ENCODE measurements at places on chromosomes 1 and 21.

DNA sequence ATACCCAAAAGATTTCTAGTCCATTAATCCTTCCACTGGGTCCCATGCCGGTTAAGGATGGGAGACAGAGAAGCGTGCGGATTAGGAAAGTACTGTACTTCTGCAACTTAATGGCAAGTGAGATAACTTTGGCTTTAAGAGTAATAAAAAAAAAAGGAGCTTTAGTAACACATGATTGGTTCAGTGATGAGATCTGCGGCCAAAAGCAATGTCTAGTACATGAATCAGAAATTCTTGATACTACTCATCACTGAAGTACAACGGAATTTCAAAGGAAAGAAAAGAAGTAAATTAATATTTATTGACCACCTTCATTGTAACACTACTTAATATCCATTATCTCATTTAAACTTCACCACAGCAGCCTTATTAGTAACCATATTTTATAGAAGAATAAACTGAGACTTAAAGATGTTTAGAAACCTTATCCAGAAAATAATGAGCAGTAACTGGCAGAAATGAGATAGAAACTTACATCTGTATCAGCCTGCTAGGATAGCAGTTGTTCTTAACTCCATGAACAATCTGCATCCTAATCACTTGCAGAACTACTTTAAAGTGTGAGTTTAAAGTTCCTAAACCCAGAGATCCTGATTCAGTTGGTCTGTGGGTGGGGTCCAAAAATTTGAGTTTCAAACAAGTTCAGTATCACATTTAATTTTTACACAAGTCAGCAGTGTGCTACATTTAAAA lies 14.1 kb upstream of the NUF2 start:
- no peak for DNase-seq

DNA sequence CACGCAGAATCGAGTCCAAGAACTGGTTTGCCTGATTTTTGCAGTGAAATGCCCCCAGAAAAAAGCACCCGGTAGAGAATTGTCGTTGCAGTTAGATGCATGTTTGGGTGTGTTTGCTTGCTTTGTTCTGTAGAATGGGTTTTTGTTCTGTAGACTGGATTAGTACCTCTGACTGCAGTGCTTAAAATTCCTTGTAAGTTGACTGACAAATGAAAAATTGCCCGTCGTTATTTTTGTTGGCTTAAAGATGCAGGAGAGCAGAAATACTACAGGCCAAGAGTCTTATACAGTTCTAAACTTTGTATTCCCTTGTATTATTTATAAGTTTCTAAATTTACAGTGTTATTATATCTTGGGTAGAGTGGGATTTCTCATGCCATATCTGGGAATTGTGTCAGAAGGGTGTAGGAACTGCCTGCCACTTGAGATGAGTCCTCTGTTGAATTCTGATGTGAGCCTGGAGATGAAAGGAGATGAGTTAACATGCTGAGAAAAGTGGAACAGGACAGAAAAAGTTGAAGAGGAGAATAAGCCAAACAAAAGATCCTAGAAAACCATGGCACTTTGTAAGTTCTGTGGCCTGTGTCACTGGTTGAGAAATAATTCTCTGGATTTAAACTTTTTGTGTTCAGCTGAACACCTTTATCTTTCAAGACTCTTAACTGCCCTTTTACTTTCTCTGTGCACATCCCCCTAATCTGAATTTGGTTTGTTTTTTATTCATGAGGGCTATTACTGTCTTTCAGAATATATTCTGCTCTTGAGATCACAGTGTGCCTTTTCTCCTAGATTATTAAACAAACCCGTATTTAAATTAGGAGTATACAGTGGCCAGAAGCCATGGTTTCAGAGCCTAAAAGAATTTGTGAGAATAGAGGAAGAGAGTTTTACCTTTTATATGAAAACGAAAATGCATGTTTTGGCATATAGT lies 1.4 kb downstream of the DESI2 start:
- no peak for DNase-seq

DNA sequence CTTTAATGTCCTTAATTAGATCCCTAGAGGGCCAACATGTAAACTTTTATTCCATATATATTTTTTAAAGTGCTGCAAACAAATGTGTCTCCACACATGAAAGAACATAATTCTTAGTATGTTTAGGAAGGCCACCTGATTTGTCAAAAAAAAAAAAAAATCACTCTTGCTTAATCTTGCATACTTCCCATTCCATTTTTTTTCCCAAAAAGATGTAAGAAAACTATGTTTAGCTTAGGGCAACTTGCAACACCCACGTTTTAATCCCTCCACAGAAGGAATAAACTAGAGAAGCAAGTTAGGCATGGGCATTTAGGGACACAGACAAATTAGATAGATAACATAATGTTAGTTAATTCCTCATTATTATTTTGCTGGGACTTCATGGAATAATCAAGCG lies 5.6 kb downstream of the YOD1 start:
- no peak for DNase-seq

- DNase-seq = no peak
These were observed 606 bp downstream of the DENND1B start for GRCh38 chr1:197774466-197775281.

- no peak for DNase-seq
These were observed 828.5 kb upstream of the ADAMTS5 start for GRCh38 chr21:27795418-27795817.

DNA sequence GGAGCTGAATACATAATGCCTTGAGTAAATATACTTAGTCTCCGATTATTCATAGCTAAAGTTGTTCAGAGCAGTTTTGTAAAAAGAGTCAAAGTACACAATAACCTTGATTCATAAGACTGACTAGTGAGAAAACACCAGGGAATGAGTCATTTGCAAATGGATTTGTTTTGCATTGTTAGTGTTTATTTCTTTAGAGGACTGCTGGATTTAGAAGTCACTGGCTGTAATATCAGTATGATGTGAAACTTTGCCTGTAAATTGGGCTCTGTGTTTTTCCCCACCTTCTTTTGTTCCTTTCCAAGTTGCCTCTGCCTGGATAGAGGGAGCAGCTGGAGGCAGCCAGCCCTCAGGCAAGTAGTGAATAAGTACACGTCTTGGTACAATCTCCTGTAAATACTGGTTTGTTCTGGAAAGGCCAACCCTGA lies 474.7 kb downstream of the NUF2 start:
- DNase-seq = no peak

DNA sequence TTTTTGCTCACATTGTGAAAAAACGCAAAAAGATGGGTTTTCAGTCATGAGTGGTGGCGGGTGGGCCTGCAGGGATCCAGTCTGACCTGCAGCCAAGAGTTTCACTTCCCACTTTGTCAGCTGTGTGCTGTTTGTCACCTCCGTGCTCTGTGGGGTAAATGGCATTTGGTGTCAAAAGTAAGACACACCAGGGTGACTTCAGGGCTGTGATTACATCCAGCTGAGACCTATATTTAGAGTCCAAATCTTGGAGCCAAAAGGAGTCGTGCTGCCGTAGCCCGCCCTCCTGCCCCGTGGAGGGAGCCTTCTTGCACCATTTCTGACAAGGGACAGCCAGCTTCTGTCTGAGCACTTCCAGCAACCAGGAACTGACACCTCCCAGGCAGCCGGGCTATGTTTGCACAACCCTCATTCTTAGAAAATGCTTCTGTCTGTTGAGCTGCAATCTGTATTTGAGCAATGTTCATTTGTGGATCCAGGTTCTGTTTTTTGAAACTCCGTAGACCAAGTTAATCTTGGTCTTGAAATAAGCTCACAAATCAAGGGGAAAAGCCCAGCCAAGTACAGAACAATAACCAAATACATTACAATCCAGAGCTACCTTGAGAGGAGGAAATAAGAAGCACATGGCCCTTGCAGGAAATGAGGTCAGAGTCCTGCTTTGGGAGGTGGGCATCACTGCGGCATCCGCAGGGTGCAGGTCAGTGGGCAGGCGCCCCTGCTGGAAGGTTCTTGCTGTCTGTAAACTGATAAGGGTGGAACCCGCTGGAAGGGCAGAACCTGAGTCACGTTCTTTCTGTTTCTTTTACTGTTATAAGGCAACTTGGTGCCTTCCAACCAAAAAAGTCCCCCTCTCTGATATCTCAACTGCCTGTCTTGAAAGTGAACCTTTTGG lies 14.4 kb downstream of the ABCG1 start:
- peak; percentile 96 for DNase-seq

DNA sequence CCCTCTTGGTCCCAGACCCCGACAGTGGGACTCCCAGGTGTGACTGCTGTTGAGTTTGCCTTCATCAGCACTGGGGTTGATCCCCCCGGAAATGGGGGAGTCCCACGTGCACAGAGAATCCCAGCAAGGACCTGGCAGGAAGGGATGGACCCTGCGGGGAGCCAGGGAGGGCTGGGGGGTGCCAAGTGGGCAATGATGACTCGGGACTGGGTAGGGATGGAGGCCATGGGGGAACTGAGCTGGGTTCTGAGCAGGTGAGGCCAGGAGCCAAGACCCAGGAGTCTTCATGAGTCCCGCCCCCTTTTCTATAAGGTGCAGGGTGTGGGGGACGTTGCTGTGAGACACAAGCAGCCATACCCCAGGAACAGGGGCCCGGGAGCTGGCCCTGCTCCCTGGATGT lies 103.8 kb downstream of the CRYAA start:
- no peak for DNase-seq

DNA sequence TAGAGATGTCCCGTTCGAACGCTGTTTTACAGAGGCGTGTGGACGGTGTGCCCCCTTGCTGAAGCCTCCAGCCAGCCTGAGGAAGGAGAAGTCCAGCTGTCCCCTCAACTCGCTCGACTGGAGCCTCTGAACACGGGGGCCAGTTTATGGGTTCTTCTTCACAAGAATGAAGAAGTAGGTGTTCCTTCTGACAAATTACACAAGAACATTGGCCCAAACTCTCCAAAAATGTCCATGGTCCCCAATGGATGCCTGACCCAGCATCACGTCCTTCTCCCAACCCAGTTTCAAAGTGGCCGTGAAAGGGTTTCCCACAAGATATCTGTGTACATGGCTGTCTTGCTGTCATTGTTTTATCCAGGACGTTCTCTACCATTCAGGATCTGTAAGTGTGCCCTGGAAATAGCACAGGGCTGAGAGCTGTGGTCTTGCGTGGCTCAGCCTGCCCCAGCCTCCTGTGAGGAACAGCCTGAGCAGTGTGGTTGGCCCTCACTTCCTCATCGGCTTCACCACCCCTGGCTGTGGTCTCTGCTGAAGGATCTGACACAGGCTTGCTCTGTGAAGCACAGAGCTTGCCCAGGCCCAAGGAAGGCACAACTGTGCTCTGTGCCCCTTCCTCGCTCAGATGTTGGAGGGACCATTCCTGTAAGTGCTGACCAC lies 1.0 kb upstream of the S100B start:
- peak; percentile 87 for DNase-seq

- DNase-seq = no peak
These were observed 21.7 kb upstream of the ABCD3 start for GRCh38 chr1:94396356-94397010.

DNA sequence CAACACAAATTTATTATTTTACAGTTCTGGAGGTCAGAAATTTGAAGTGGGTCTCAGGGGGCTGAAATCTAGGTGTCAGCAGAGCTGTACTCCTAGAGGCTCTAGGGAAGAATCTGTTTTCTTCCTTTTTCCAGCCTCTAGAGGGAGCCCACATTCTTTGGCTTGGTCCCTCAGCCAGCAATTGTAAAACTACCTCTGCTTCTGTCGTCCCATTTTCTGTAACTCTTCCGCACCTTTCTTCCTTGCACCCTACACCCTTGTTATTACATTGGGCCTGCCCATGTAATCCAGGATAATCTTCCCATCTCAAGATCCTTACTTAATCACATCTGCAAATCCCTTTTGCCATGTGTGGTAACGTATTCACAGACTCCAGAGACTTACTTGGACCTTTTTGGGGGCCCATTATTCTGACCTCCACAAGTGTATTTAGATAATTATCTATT lies 24.8 kb upstream of the THEM4 start:
- DNase-seq = peak; percentile 27

- peak; percentile 41 for DNase-seq
These were observed 2.8 kb upstream of the IGSF8 start for GRCh38 chr1:160101037-160101716.

DNA sequence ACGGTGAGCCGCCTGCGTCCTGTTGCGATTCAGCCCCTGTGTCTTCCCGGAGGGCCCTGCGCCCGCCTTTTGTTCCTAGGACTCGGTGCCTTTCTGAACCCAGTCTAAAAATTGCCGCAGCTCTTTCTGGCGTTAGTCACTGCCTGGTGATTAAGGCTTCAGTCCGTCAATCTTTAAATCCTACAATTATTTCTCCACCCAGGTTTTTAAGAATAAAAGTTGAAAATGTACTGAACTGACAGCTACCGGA lies 16.2 kb upstream of the PDXK start:
- DNase-seq = no peak

- no peak for DNase-seq
These were observed 33.5 kb downstream of the ZNF684 start for GRCh38 chr1:40564913-40565312.

- no peak for DNase-seq
These were observed 21.8 kb downstream of the LRRC3 start for GRCh38 chr21:44477131-44477530.

DNA sequence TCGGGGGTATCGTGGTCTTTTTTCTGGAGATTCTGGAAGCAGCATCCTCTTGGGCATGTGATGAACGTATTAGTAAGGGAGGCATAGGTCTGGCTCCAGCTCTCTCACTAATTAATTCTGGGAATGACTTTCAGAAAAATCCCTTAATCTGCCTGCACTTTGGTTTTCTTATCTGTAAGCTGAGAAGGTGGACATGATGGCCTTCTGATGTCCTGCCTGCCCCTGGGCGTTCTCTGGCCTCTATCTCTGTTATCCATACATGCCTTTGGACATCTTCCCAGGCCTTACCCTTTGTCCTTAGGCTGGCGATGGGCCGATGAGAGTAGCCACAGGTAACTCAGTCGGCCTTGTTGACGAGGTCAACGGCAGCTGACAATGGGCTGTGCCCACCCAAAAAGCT lies 8.8 kb downstream of the NTRK1 start:
- no peak for DNase-seq

GRCh38 chr1:212004895-212005608 lies 30.3 kb downstream of the INTS7 start:
- no peak for DNase-seq

DNA sequence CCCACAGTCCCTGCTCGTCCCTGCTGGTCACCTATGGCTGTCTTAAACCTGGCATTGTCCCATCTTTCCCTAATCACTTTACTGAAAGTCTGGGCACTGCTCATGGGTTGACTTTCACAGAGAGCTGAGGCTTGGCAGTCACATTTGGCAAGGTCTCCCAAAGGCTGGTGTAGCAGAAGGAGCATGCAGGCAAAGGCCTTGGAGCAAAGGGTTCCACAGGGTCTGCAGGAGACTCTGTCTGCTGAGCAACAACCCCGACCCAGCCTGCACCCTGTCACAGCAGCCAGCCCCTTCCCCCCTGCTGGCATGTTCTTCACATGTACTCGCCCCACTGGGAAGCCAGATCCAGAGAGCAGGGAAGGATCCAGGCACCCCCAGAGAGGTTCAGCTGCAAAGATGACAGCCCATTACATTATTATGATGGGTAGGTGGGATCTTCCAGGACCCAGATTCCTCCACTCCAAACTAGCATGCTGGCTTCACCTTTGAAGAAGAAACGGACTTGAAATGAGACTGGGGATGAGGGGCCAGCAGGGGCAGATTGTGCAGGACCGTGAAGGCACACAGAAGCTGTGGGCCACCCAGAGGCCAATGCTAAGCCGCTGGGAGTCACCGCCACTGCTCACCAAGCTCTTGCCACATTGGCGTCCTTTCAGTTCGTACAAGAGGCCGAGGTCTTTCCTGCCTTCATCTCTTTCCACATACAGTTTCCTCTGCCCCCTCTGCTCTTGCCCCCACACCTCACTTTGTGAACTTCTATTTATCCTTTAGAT lies 14.2 kb upstream of the TMEM125 start:
- no peak for DNase-seq
